ENCODE measurements at places on chromosomes 4 and X.

- DNase-seq, result no peak
Observed at GRCh38 chr4:10716163-10716562, 31.6 kb upstream of the CLNK start.

GRCh38 chr4:163563592-163563991 lies 69.1 kb downstream of the TMA16 start:
- DNase-seq, result no peak

GRCh38 chr4:16617435-16617834 lies 281.0 kb downstream of the LDB2 start:
- DNase-seq, result no peak

- DNase-seq, result no peak
Observed at GRCh38 chr4:57064811-57065711, 45.1 kb downstream of the IGFBP7 start.

DNA sequence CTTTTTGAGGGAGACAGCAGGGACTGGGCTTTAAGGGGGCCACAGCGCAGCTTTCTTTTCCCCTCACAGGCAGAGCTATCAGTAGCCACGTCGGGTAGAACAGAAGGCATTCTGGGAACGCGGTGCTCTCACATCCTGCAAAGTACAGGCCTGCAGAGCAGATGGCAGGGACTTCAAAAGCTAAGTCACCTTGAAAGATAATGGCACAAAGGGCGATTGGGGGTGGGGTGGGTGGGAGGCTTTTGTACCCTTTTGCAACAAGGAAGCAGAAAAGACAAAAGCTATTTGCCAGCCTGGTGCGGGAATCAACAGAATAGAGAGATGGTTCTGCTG lies 93.9 kb downstream of the PHKA2 start:
- no peak for DNase-seq

DNA sequence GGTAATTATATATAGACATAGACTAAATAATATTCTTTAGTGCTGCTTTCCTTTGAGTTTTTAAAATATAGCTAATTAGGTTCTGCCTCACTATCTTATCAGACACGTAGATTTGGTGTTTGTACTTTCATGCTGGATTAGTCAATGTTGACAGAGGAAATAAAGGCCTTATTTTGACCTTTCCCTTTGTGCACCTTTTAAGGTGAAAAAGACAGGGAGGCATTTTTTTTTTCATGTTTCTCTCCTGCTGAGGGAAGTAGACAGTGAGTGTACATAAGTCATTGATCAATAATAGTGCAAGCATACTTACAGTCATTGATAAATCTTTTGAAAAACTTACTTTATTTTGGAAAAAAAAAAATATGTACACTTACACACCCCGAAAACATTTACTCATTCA lies 467.8 kb downstream of the GRXCR1 start:
- no peak for DNase-seq

- DNase-seq, result no peak
Observed at GRCh38 chr4:54942721-54943120, 182.7 kb downstream of the KDR start.

DNA sequence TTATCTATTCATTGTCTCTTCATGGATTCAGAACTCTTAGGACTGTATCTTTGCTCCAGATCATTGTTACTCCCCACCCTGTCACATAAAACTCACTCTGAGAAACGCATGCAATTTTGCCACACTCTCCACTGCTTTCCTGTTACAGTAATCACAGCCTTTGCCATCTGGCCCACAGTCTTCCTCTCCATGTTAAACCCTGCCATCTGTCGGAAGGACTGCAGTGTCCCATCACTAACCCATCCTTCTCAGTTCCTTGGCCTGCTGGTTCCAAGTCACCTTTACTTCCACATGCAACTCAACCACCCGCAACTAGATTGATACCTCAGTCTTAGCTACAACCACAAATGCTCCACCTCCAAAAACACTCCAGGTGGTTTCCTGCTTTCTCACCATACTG lies 308.7 kb upstream of the FAM241A start:
- no peak for DNase-seq

- DNase-seq, result no peak
Observed at GRCh38 chrX:10901290-10901633, 209.9 kb upstream of the HCCS start.

DNA sequence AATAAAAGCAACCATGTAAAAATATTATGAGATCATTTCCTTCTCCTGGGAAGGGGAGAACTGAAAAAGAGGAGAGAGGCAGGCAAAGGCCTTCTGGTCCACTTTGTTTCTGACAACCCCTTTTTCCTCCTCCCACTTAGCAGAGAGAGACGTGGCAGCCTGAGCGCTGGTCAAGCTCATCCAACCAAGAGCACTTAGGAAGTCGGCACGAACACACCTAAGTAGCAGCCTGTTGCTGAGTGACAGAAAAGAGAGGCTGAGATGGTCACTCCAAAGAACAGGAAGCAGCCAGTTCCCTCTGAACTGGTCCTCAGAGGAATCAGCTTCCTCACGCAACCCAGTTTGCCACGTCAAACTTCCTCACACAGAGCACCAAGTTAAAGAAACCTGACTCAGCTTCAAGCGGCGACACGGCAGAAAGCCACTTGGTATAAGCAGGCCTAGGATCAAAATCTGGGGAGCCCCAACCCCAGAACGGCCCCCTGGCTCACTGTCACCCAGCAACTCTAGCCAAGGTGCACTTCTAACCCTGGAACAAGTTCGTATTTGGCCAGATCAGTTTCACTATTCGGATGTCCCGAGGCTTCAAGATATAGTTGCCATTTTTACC lies 861 bp downstream of the SEC24D start:
- peak; percentile 62 for DNase-seq

GRCh38 chr4:156329779-156330178 lies 376.1 kb upstream of the CTSO start:
- no peak for DNase-seq

DNA sequence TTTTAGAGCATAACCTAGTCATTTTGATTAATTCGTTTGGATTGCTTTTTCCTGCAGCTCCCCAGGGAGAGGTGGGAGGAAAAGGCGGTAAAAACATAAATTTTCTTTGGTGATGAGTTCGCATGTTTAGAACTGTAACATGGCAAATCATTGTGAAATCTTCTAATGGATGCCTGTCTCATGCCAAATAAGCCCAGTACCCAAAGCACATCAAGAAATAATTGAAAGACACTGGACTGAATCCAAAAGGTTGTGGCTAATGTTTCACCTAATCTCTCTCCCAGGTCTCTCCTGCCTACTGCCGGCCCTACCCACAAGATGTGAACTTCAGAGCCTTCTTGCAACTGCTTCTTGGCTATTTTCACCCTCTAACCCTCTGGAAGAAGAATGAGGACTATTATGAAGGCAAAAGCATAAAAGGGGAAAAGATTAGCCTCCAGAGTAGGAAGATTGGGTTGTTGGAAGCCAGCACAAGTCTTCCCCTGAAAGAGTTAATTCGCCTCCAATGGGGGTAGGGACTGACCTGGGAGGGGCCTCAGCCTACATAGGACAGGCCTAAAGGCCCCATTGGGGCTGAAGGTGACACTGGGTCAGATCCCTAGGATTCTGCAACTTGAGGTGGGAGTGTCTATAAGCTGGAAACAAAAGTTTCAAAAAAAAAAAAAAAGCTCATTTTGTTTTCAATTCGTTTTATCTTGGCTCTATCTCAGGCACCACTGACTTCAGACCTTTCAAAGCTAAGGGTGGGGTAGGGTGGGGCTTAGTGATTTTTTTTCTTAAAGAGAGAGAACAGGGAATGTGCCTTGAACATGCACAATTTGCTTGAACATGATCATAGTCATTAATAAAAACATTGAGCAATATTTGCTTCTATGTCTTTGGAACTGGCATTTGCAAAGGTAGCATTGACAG lies 278.6 kb upstream of the KLF3 start:
- DNase-seq, result no peak

- no peak for DNase-seq
Observed at GRCh38 chrX:4627414-4627813, 914.0 kb upstream of the PRKX start.

- DNase-seq, result no peak
Observed at GRCh38 chr4:8090744-8091301, 67.8 kb downstream of the ABLIM2 start.

- DNase-seq, result no peak
Observed at GRCh38 chrX:23616361-23616760, 50.9 kb upstream of the PRDX4 start.

- no peak for DNase-seq
Observed at GRCh38 chrX:43973249-43974099, at the start of gene NDP. TSS of gene NDP (minus strand) at chrX:43973390. CDS start at chrX:43958645, 14,745 bp downstream.

DNA sequence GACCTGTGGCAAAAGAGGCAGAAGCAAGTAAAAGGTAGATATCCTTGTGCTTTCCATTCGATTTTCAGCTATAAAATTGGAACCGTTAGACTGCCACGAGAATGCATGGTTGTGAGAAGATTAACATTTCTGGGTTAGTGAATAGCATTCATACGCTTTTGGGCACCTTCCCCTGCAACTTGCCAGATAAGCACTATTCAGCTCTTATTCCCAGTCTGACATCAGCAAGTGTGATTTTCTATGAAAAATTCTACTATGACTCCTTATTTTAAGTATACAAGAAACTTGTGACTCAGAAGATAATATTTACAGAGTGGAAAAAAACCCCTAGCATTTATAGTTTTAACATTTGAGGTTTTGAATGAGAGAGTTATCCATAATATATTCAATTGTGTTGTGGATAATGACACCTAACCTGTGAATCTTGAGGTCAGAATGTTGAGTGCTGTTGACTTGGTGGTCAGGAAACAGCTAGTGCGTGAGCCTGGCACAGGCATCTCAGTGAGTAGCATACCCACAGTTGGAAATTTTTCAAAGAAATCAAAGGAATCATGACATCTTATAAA lies 3.9 kb downstream of the FGB start:
- DNase-seq, result no peak

GRCh38 chr4:182825786-182826185 lies 91.4 kb downstream of the DCTD start:
- no peak for DNase-seq

DNA sequence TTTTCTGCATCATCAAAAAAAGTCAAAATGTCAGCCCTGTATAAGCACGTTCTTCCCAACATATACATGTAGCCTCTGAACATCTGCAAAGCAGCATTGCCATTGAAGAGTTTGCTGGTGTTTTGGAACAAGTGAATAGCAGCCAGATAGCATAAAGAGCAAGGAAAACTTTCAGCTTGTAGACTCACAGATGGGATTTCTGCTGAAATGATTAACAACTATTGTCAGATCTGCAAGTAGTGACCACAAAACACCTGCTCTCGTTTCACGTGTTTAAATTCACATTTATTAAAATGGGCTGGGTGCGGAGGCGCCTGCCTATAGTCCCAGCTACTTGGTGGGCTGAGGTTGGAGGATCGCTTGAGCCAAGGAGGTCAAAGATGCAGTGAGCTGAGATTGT lies 123.7 kb downstream of the SPRY1 start:
- no peak for DNase-seq

GRCh38 chrX:140948827-140949226 lies 53.6 kb upstream of the SPANXB1 start:
- no peak for DNase-seq

DNA sequence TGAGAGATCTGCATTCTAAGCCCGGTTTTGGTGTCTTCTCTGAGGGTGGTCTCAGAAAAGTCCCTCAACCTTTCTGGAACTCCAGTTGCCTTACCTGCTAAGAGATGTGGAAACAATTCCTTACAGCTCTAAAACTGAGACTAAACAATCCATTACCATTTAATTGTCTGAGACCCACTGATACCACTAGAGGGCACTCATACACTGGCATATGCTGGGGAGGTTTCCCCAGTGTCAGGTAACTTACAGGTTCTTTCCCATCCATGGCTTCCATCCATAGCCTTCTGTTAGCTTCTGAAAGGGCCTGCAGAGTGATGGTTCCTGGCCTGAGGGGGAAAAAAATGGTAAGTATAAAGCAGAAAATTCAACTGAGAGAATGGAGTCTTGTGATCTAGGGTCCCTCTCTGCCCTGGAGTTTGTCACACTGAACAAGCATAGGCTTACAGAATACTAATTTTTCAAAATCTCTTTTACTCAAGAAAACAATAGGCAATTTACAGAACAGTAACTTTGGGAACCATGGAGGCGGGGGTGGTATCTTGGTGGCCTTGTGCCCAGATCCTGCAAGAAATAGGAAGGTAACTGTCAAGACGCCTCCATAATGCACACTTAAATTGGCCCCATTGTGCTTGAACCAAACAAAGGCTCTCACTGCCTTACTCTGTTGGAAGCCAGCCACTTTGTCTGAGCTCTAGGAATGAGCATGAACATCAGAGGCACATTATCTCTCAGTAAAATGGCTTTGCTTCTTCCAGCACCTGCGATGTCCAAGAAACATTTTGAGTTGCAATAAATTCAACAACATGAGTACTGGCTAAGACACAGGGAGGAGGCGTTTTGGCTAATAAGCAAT lies 236.1 kb downstream of the OPHN1 start:
- no peak for DNase-seq

GRCh38 chr4:169221662-169222061 lies 49.1 kb downstream of the SH3RF1 start:
- DNase-seq, result no peak
